OCI-LY7 (cell line): ENCODE measurements at places on chromosomes 7 and 10.

- DNase-seq, result no peak
Observed at GRCh38 chr7:77550586-77550985, 13.5 kb downstream of the PTPN12 start.

DNA sequence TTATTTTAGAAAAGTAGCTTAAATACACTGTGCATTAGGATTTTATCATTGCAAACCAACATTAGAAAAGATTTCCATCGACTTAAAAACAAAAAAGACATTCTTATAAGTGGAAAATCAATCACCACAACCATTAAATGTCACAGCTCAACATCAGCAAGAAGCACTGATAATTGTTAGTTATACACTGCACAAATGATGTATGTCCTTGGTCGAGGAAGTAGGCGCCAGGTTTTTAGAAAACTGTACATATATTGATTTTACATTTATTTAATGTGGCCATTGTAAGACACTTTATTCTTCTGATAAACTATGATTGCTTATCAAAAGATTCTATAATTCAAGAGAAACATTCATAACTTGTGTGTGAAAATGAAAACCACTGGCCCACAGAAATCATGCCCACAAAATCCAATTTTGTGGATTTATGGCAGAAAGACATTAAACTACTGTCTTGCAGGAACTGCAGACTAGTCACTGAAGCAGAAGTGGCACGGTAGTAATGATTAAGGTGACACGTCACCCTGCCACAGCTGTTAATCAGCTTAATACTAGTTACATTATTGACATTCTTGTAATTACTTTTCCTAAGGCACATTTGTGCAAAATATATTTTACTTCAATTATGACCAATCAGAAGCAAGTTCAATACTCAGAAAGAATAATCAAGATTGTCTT lies 79.4 kb downstream of the VPS41 start:
- DNase-seq, result no peak

GRCh38 chr7:151875942-151876898 lies 695 bp downstream of the PRKAG2 start:
- DNase-seq, result no peak

DNA sequence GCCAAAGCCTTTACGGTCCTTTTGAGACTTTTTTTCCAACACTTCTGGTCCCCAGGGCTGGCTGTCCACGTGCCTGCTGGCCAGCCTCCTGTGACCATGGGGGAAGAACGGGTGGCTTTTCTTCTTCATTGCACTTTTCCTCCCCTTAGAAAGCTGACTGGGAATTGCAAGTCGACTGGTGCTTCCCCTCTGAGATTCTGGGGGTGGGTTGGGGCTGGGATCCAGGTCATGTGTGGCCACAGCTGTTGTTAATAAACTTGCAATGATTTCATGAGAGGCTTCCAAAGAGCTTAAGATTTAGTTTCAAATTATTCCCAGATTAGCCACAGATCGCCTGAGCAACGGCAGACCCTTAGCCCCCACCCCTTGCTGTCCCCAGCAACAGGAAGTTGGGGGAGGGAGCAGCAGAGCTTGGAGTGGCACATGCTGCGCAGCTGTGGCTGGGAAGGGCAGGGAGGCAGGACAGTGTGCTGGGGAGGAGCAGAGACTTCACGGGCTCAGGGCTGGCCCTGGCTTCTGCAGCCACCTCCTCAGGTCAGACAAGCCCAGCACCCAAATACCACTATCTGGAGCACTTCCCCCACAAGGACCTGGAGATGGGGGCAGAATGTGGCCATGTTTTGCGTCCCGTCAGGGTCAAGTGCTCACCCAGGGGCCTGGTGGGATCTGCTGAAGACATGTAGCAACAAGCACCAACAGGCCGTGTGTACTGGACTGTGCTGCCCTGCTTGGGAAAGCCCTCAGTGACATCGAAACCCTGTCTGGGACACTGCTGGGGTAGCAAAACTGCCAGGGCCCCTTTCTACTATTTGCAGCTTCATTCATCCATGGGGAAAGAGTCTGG lies 147.1 kb downstream of the RNF216 start:
- no peak for DNase-seq

GRCh38 chr7:135326636-135327280 lies 93.1 kb downstream of the STRA8 start:
- DNase-seq, result no peak

GRCh38 chr10:374354-374753 lies 239.1 kb downstream of the ZMYND11 start:
- DNase-seq, result no peak

- no peak for DNase-seq
Observed at GRCh38 chr10:102268375-102268888, 23.1 kb downstream of the GBF1 start.

- peak; percentile 53 for DNase-seq
Observed at GRCh38 chr10:61901829-61902444, 438 bp downstream of the ARID5B start.

GRCh38 chr10:12835709-12836108 lies 165.8 kb downstream of the CCDC3 start:
- no peak for DNase-seq

- no peak for DNase-seq
Observed at GRCh38 chr10:85665078-85665477, 701.5 kb downstream of the GRID1 start.

DNA sequence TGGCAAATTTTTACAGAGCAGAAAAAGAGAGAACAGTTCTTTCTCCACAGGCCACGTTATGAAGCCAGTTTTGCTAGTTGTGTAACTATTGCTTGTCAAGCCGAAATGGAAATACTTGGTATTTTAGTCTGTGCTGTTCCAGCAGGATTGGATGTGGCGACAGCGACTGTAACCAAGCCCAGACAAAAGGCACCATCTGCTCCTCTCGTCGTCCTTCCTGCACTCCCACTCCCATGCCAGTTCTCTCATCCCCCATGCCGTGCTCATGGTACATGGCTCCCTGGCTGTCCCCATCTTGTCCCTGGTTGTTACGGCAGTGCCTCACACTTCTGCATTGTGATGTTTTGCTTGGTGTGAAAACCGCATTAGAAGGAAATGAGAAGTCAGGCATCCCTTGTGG lies 185.7 kb upstream of the FZD8 start:
- DNase-seq, result no peak

DNA sequence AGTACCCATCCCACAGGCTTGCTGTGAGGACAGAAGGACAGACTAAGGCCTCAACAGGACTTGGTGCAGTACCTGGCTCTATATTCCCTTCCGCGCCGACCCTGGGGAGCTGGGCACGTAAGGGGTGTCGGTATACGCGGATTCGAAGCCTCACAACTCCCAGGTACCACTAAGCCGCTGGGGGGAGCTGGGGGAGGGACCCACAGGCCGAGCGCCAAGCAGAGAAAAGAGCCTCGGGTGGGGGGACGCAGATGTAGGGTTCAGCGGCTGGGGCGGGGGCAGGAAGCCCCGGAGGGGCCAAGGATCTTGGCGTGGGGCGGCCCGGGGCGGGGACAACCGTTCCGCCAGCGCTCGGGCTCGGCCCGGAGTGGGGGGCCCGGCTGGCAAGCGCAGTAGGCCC lies 126.4 kb upstream of the ZNF746 start:
- DNase-seq, result peak; percentile 62

DNA sequence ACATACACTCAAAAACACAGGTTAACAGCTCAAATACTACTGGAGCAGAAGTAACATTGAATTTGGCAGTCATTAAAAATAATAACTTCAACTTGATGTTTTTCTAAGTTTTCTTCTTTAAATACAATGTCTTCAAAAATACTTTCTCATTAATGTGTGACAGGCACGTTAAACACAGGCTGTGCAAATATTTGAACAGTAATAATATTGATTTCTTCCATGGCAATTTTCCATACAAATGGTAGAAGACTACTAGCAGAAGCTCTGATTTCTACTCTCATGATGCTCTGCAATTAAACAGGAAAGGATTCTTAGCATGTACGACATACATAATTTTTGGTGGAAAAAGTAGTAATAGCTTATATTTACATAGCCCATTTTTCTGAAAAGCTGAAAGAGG lies 47.4 kb downstream of the NRP1 start:
- DNase-seq, result no peak

- DNase-seq, result no peak
Observed at GRCh38 chr7:114819616-114820362, 102.1 kb upstream of the MDFIC start.

GRCh38 chr7:106022193-106022821 lies 59.2 kb downstream of the CDHR3 start:
- peak; percentile 81 for DNase-seq

- no peak for DNase-seq
Observed at GRCh38 chr7:149873970-149874643, 338 bp downstream of the ATP6V0E2 start.

DNA sequence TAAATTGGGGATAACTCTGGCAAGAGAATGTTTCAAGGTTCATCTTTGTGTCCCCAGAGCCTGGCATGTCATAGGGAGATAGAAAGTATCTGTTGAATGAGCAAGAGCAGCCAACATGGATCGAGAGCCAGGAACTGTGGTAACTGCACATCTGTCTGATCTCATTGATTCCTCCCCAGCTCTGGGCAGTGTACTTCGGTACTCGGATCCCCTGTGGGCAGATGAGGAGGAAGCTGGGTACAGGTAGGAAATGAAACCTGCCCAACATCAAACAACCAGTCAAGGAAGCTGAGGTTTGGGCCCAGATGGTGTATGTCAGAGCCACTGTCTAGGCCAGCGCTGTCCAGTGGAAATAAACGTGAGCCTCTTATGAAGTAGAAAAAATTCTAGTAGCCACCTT lies 76.4 kb downstream of the GRK5 start:
- DNase-seq, result peak; percentile 72

- DNase-seq, result no peak
Observed at GRCh38 chr10:11205030-11205772, 187.5 kb downstream of the CELF2 start.

DNA sequence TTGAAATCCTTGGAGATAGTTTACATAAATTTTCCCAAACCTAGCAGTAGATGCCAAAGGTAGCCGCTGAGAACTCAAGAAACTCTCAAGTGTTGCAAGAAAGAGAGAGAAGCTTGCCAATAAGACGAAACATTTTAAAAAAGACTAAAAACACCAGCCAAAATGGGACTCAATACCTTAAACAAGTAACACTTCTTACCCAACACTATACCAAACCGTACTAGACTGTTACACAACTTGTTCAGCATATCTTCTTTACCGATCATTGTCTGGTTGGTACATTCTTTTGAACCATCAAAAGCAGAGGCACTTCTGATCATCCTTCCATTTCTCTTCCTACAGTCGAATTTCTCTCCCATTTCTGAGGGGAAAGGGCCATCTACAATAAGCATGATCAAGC lies 4.8 kb upstream of the PTPN12 start:
- no peak for DNase-seq

DNA sequence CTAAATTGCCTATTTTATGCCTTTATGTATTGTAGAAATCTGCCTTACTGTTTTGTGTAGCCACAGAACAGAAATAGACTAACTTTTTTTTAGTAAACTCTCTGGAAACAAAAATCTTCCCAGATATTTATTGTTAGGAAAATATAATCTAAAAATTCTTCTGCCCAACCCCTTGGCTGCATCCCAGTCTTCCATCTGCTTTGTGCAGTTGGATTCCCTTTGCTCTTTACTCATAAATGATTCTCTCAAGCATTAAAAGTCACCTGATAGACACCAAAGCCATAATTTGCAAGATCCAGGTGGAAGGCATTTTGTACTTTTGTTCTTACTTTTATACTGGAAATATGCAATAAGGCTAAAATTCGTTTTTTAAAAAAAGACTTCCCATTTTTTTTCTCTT lies 6.1 kb upstream of the CAV2 start:
- DNase-seq, result no peak

DNA sequence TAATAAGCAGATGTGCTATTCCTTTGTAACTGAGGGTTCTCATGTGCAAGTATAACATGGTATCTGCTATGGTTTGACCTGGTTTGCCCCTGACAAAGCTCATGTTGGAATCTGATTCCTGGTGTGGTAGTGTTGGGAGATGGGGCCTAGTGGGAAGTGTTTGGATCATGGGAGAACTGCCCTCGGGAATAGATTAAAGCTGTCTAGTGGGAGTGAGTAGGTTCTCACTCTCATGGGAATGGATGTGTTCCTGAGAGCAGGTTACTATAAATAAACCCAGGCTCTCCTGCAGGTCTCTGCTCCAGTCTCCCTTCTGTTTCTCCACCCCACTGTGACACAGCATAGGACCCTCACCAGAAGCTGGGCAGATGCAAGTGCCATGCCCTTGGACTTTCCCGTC lies 97.7 kb downstream of the ATE1 start:
- no peak for DNase-seq

DNA sequence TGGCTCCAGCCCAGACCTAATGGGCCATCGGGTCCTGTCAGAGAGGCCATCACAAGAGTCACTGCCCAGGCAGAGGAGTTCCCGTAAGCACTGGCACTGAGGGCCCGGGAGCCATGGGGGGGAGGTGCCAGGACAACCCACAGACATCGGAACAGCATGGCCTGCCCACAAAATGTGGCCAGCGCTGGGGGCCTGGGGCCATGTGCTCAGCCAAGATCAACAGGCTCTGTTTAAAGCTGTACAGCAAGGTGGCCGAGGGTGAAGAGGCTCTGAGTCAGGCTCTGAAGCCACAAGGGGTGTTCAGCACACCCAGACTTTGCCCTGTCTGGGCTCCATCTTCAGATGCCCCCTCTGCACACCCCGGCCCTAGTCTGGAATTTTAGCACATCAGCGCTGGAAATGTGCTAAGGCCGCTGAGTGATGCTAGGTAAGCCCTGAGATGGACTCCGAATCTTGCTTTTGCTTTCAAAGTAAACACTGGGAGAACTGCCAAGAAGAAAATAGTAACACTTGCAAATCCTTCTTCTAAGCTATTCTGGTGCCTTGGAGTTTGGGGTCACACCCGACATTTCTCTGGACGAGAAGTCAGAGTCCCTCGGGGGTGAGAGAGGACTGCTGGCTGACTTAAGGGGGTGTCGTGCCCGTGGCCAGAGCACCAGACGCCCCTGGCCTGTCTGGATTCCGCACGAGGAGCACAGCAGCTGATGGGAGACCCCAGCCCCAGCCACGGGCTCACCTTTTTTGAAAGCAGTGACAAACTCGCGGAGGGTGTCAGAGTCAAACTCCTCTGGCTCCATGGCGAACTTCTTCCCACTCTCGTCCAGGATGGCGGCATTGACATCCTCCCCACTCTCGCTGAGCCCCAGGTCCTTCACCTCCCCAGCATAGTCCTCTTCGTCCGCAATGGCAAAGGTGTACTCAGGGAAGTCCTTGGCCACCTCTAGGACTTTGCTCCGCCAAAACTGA lies 23.6 kb downstream of the PDIA4 start:
- DNase-seq, result no peak

- DNase-seq, result peak; percentile 93
Observed at GRCh38 chr10:1488970-1489548, 248.3 kb downstream of the ADARB2 start.

DNA sequence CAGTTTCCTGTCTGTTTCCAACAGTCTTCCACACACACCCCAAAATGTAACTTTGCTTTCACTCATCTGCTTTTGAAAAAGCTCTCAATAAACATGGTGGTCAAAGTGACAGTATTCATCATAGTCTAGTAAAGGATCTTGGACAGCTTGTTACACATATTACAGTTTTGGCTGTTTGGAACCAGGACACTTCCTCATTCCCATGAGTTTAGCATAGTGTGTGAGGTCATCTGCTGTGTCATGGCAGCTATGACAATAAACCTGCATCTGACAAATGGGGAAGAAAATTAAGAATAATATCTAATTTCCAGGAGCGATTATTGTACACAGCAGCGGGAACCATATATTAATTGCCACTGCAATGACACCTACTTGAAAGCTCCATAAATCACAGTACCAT lies 184.3 kb upstream of the SLC26A5 start:
- no peak for DNase-seq

- peak; percentile 9 for DNase-seq
Observed at GRCh38 chr7:158595068-158595467, 7.4 kb upstream of the PTPRN2 start.
